ENCODE measurements at places on chromosomes 7 and 10.

GRCh38 chr10:105797234-105797890, 1156.3 kb downstream of the SORCS3 start:
- peak; percentile 10 for DNase-seq

GRCh38 chr7:88269586-88269985, 37.1 kb downstream of the STEAP4 start:
- DNase-seq, result no peak

DNA sequence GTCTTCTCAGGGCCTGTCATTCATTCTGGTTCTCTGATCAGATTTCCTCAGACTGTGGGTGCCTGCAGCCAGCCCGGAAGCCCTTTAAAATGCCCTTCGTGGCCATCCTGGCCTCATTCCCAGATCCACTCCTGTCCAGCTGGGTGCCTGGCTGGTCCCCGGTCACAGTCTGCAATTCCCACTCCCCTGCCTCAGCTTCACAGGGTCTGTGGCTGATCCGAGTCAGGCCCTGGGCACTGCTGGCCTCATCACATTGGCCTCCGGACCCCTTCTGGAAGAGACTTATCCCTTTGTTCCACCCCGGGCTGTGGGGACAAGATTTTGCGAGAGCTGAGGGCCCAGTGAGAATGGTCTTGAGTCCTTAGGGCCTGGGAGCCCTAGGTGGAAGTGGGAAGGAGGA, 12.1 kb downstream of the DOCK1 start:
- DNase-seq, result no peak

GRCh38 chr10:15259136-15259535, 90.6 kb upstream of the NMT2 start:
- DNase-seq, result no peak

- no peak for DNase-seq
Measured at GRCh38 chr10:48472501-48473069, 132.3 kb downstream of the ARHGAP22 start.

DNA sequence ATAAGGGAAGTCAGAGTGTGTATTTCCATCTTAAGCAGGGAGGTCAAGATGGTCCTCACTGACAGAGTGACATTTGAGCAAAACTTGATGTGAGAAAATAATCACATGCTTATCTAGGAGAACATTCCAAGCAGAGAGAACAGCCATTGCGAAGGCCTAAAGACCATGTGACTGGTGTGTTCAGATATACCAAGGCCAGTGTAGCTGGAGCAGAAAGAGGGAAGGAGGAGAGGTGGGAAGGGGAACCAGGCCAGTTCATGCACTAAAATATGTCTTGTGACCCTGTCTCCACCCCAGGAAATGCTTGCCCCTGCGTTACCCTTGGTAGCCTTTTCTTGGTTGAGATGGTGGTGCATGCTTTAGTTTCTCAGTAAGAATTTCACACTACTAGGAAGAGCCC, 77.4 kb downstream of the CACNB2 start:
- DNase-seq, result no peak

- DNase-seq, result no peak
Measured at GRCh38 chr7:94525923-94526322, 16.3 kb downstream of the CASD1 start.

GRCh38 chr7:116592041-116592355, 67.2 kb downstream of the CAV1 start:
- DNase-seq, result no peak

DNA sequence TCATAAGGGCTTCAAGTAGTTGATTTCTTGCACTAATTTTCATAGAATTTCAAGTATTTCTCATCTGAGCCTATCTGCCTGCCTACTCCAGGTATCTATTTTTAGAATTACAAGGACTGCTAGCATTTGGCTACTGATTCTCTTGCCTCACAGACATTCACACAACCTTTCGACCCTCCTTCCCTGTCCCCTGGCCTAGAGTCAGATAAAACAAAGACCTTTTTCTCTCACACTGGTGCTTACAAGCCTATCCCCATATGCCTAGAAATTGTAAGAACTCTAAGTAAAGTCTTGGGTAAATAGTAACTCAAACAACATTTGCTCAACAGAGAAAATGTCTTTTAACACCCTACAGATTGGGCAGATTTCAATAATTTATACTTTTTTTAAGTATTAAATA, 6.3 kb downstream of the GPAM start:
- DNase-seq, result no peak

GRCh38 chr10:70722820-70723424, 50.6 kb downstream of the ADAMTS14 start:
- no peak for DNase-seq

DNA sequence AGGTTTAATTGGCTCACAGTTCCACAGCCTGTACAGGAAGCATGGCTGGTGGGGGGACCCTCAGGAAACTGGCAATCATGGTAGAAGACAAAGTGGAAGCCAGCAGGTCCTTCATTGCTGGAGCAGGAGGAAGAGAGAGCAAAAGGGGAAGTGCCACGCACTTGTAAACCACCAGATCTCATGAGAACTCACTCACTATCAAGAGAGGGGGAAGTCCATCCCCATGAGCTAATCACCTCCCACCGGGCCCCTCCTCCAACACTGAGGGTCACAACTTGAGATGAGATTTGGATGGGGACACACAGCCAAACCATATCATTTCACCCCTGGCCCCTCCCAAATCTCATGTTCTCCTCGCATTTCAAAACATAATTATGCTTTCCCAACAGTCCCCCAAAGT, 171.9 kb upstream of the CACNA2D1 start:
- no peak for DNase-seq

- DNase-seq, result no peak
Measured at GRCh38 chr10:52213321-52213752, 100.7 kb upstream of the DKK1 start.

GRCh38 chr10:67666416-67667034, 29.5 kb downstream of the CTNNA3 start:
- peak; percentile 11 for DNase-seq

- no peak for DNase-seq
Measured at GRCh38 chr7:39617005-39617404, 6.4 kb upstream of the RALA start.

GRCh38 chr10:69948261-69948660, 104.4 kb upstream of the MACROH2A2 start:
- no peak for DNase-seq

DNA sequence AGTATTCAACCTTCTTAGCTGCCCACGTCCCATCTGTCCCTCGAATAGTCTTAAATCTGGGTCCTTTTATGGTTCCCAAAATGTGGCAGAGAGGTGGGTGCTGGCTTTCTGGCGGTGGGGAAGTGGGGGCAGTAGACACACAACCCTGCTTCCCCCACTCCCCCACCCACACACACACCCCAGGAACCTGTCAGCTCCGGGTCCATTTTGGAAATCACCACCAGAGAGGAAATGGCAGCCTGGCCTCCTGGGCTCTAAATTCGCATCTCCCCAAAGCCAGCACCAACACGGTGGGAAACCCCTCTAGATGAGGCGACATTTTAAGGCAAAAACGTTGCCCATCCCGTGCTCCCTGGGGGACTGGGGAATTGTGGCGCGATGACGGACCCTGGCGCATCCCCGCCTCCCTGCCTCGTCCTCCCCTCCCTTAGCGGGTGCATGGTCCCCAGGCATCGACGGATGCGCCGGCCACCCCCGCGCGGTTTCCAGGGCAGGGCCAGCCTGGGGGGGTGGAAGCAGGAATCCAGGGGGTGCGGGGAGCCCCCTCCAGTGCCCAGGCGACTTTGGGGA, 702 bp downstream of the TMEM130 start:
- no peak for DNase-seq

GRCh38 chr7:148558914-148559313, 31.7 kb upstream of the C7orf33 start:
- no peak for DNase-seq

DNA sequence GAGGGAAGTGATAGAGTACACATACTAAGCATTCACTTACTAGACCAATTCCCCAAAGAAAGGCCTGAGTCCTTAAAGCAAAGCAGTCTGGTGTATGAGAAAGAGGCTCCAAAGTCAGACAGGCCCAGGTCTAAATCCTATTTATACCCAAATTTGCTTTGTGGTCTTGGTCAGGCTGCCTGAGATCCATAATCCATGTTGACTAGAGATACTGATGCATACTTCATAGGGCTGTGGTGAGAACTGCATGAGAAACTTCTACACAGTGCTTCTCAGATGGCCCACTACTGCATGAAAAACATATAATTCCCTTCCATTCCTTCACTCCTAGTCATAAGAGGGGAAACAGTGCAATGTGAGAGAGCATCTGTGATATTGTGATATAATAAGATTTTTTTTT, 81.6 kb upstream of the SP4 start:
- DNase-seq, result no peak

- DNase-seq, result peak; percentile 49
Measured at GRCh38 chr7:10412422-10413019, 561.2 kb upstream of the PHF14 start.

DNA sequence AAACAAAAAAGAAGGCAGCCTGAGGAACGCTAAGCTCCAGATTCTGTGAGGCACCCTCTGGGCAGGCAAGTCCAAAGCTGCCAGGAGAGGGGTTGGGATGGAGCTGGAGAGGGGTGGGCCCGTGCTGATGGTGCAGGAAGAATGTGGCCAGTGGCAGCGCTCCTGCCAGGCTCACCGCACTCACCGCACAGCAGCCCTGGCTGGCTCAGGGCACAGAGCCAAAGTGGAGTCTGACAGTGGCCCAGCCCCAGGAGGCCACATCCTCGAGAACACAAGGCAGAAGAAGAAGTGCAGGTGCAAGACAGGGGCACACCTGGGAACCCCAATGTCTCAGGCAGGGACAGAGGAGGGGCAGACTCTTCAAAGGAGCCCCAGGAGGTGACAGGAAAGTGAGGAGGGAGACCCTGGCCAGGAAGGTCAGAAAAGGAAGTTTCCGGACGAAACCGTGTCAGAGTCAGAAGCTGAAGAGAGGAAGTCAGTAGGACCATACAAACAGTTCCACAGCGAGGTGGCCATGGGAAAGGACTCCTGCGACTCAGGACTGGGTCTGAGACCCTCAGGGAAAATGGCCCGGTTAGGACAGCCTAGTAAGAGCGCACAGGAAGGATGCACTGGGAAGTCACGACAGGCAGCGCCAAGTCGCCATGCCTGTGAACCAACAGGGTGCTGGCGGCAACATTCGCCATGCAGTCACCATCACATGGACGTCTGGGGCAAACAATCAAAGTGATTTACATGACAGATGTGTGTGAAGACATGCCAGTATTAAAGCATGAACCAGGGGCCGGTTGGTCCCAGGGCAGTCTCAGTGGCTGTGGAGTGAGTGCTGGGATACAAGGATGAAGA, 54.4 kb downstream of the COBL start:
- DNase-seq, result no peak

- DNase-seq, result no peak
Measured at GRCh38 chr10:88232983-88233543, 350.1 kb downstream of the RNLS start.

GRCh38 chr10:89314676-89315075, 12.8 kb downstream of the IFIT2 start:
- DNase-seq, result no peak

DNA sequence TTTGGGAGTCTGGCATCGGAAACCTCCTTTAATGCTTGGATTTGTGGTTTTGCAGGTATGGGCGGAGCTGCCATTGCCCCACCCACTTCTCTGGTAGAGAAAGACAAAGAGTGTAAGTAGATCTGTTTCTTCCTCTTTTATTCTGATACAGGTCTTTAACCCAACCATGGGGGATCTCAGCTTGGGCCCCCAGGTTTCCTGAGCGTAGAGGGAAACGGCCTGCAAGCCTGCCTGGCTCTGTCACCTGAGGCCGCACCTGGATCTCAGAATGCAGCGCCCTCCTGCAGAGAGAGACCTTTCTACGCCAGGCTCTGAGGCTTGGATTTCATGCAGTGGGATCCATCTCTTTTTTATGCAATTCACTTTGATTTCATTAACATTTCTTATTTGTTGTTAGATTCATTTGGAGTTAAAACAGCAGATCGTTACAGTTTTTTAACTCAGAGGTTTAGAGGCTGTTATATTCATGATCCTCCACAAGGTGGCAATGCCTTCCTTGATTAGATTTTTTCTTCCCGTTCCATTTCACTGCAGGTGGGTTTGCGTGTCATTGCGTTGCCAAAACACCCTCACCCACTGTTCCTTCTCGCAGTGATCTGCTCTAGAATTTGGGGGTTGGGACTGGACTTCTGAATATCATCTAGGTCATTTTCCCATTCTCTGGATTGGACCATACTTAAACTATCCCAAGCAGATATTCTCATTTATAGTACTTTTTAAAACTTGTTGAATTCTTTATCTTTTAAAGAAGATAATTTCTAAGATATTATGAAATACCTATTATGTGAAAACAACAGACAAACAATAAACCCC, 20.0 kb downstream of the RBM17 start:
- no peak for DNase-seq

- DNase-seq, result peak; percentile 19
Measured at GRCh38 chr10:37854626-37855025, 2.8 kb downstream of the ZNF248 start.

- DNase-seq, result no peak
Measured at GRCh38 chr7:108007261-108007660, 4.3 kb upstream of the LAMB1 start.

- DNase-seq, result peak; percentile 34
Measured at GRCh38 chr7:81355911-81356310, 413.9 kb downstream of the HGF start.

- no peak for DNase-seq
Measured at GRCh38 chr10:92756201-92757065, 66.7 kb downstream of the HHEX start.

GRCh38 chr7:147639751-147640150, 950.8 kb upstream of the C7orf33 start:
- peak; percentile 45 for DNase-seq

- no peak for DNase-seq
Measured at GRCh38 chr7:142882338-142882678, 3.2 kb downstream of the TRPV6 start.

GRCh38 chr10:14431868-14432267, 101.1 kb upstream of the FRMD4A start:
- no peak for DNase-seq

DNA sequence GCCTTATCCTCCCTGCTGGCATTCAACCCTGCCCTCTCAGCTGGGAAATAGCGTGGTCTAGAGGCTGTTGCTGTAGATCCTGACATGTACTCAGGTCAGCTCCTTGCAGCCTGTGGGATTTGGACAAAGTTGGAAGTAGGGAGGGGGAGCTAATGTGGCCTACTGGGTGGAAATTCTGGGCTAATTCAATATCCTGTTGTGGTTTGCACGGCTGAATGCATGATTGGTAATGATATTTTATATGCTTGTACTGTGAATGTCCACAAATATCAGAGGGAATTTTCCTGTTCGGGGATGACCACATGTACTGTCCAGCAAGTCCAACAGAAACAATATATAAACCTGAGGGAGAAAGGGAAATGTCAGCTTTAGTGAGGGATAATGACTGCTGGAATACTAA, 22.1 kb upstream of the NPVF start:
- no peak for DNase-seq

DNA sequence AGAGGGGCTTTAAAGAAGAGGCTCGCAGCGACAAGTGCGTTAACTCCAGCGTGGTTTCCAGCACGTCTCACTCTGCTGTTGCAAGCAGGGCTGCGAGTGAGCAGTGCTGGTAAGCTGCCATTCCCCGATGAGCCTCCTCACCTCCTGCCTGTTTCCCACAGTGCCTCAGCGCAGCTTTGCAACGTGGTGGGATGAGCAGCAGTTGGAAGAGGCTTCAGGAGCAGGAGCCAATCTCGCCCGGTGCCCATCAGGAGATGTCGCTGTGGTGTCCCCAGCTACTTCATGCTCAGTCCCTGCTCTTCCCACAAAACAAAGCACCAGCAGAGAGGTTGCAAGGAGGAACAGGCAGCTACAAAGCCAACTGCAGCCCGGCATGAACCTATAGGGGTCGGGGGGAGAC, 2.4 kb upstream of the ADARB2 start:
- no peak for DNase-seq

Measured in muscle of arm (tissue), 14 donors.